ENCODE measurements at places on chromosomes 11 and 22.

- no peak for DNase-seq
These were observed at the start of gene GPR83 for GRCh38 chr11:94400839-94401772. GPR83 (minus strand) TSS chr11:94401419; CDS start chr11:94401247, 172 bp downstream.

GRCh38 chr11:115871161-115871760, 367.0 kb upstream of the CADM1 start:
- no peak for DNase-seq

GRCh38 chr22:48205790-48206189, 1443.3 kb downstream of the TBC1D22A start:
- no peak for DNase-seq

GRCh38 chr22:45502215-45503049, at the start of gene FBLN1:
FBLN1 (plus strand) TSS chr22:45502883; CDS start chr22:45502986, 103 bp downstream.
- no peak for DNase-seq

DNA sequence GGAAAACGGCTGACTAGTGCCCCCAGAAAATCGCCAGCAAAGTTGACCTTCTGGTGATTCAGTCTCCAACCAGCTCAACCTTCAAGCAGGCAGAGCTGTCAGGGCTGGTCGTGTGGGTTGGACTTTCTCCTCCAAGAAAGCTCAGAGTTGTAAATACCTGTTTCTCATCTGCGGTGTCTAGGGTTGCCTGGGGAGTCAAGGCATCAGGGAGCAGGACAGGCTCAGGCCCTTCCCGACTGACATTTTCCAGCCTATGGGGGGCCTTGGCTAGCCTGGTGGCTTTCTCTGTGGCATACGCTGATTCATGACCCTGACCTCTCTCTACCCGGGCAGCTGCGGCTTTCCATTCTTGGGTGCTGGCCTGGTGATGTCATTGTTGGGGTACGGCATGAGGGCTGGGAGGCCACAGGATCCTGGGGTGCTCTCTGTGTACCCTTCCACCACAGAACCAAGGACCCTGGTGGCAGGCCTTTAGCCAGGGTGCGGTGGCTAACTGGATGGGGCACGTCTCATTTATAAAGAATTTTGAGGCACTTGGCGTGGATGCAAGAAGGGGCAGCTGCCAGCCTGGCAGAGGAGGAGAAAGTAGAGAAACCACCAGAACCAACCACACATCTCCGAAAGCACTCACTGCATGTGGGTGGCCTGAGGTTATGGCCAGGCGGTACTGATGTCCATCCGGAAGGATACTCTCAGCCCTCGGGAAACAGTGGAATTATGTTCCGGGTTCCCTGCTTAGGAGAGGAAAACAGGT, 64.9 kb downstream of the BCR start:
- DNase-seq, result no peak

DNA sequence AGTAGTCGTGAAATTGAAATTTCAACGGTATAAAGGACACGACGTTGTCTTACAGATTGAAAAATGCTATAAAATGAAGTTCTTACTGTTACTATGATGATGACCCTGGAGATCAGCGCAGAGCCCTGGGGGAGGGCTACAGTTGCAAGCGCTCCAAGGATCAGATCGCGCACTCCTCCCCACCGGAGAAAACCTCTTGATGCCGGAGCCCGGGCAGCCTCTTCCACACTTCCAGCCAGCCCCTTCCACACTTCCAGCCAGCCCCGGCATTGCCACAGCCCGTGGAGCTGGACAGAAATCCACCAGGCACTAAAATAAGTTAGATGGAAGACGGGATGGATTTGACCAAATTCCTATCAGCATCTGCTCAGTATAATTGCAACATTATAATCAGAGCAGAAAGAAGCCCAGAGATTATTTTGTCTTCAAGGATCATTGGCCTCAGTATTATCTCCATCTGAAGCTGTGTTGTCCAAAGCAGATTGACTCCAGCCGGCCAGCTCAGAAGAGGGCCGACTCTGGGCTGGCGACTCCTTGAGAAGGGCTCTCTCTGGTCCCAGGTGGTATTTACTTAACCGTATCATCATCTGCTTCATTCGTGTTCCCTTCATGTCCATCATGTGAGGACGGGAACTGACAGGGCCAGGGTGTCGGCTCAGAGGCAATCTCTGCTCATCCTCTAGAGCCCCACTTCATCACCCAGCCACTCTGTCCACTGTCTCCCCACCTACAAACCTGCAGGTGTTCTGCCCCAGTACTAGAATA, 777 bp upstream of the MICAL3 start:
- DNase-seq, result no peak

GRCh38 chr11:35304386-35304775, 115.0 kb downstream of the SLC1A2 start:
- no peak for DNase-seq

DNA sequence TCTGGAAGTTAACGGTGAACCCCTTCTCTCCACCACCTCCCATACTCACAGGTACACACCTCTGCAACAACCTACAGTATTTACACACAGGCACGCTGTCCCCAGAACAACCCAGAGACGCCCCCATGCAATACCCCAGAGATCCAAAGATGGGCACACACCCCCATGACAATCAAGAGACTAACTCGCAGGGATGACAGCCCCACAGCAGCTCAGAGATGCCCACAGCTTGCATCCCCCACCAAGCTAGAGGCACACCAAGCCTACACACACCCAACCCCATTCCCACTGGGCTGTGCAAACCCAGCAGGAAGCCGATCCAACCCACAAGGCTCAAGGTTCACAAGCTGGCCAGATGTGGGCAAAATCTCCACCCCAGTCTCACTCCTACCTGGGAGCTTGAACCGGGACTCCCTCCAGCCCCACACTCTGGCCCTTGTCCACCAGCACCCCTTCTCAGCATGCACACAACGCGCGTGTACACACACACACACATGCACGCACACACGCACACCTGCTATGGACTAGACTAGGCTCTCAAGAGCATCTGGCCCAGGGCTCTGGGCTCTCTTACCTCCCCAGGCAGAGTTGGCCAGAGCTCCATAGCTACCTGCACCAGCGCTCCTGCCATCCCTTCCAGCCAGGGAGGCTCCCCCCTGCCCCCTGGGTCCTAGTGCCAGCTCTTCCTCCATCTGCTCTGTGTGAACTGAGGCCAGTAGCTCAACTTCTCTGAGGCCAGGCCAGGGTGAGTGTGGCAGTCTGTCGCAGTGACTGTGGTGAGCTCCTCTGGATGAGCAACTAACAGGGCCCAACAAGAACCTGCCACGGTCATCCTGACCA, 11.5 kb downstream of the STARD10 start:
- no peak for DNase-seq

DNA sequence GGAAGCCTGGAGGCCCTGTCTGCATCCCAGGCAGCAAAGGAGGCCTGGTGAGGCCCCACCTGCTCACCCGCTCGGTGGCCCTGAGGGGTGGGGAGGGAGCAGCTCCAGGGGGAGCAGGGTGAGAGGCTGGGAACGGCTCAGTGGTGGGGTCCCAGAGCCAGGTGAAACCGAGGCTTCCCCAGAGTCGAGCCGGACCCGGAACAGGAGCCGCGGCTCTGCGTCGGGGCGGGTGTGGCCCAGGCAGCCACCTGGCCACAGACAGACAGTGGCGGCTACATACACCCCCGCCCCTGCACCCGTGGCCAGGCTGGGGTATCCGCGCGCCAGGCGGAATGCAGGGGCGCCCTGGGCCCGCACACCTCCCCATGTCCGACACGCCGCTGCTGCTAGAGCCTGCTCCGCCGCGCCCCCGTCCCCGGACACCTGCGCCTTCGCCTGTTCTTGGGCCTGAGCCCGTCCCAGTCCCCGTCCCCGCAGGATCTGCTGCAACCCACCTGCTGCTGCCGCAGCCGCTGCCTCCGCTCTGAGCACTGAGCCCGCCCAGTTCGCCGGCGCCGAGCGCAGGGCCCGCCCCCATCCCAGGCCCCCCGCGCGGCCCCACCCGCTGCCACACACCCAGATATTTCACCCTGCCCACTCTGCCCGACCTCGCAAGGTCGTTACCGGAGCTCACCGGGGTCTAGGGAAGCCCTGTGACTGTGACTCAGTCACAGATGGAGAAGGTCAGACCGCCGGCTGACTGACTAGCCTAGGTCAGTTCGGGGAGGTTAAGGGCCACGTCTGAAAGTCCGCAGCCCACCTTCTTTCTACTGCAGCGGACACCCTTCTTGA, at the start of gene SLC7A4:
TSS of gene SLC7A4 (minus strand) at position 525 of the 831 bp plus-strand sequence. CDS start 749 bp downstream, outside the sequence.
- no peak for DNase-seq

GRCh38 chr11:27064086-27064485, 23.5 kb downstream of the BBOX1 start:
- no peak for DNase-seq

- DNase-seq, result no peak
These were observed 98.2 kb upstream of the BID start for GRCh38 chr22:17872471-17872870.

- DNase-seq, result no peak
These were observed 67.6 kb downstream of the BARX2 start for GRCh38 chr11:129443276-129443675.

Data from stimulated activated CD4-positive, alpha-beta T cell treated with anti-CD3 and anti-CD28 coated beads, Interleukin-12 subunit alpha, Interleukin-12 subunit beta, amount 100 ng/mL, for 48 hours (primary cell).